ENCODE measurements at places on chromosomes 2 and 18.

GRCh38 chr18:50194631-50195532 is at the start of gene MYO5B:
Gene MYO5B (minus strand): TSS chr18:50195147. CDS start chr18:50194793, 354 bp downstream.
- H3K4me1 ChIP-seq, result no peaks in the 10 kb centered on the region
- no peak within 1 kb of the TSS for H3K27ac ChIP-seq
- H3K4me3 ChIP-seq, result 0 out of 2 replicates have a peak within 1 kb of the TSS, but pooled peaks have one; percentile 18

DNA sequence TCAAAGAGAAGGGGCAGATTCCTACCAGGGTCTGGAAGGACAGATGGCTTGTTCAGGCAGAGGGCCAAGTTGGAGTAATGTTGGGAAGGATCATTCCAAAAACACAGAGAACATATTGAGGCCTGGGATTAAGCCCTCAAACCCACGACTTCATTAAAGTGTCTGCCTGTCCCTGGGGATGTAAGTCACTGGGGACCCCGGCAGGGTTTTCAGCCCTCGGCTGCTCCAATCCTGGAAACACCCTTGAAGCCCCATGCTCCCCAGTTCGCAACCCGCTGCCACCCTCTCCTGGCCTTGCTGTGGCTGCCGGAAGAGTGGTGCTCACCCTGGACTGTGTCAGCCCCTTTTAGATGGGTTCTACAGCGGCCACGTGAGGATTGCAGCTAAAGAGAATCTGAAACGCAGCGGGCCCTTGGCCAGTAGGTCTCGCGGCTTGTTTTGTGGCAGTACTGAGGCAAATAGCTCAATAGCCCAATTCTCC is 79.9 kb downstream of the EPAS1 start:
- H3K36me3 ChIP-seq, result peaks cover 26% of the 10 kb centered on the region
- no peaks in the 10 kb centered on the region for H3K4me1 ChIP-seq
- no peaks in the 10 kb centered on the region for H3K27me3 ChIP-seq

DNA sequence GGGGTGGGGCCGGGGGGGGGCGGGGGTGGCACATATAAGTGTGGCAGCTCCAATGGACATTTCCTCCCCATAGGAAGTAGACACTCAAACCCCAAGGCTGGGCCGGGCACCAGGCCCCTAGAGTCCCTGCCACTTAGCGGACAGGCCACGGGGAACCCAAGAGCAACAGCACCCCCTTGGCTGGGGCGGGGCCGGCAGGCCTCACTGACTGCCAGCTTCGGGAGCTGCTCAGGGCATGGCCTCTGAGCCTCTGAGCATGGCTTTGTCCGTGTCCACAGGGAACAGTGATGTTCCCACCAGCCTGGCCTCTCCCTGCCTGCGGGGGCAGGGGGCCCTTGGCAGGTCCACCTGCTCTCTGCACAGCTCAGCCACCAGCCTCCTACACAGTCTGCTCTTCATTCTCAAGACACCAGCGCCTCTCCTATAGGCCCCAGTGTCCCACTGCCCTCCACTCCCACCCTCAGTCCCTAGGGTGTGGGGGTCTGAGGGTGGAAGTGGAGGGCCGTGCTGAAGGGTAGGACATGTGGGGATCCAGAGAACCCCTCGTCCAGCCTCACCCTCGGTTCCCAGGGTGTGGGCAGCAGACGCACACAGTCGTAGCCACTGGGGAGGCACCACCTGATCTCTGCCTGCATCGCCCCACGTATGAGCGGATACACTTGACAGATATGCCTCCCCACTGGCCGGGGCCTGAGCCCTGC is 106.7 kb downstream of the FAM210A start:
- H3K36me3 ChIP-seq, result no peaks in the 10 kb centered on the region
- H3K4me3 ChIP-seq, result no peak overlapping the region
- no peak overlapping the region for H3K27ac ChIP-seq
- H3K27me3 ChIP-seq, result peaks cover 14% of the 10 kb centered on the region
- no peaks in the 10 kb centered on the region for H3K4me1 ChIP-seq

DNA sequence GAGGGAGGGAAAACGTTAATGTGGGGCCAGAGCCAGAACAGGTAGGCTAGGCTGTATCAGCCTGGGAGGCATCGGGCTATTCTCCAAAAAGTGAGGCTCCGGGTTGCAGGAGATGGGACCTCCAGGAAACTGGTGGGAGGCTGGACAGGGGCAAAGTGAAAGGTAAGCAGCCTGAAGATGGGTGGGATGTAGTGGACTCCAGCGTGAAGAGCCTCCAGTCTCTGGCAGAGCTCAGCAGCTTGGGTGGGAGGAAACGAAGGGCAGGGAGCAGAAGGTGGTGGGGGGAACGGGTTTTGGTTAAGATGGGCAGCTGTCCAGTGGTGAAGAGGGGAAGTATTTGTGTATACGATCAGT is 3.1 kb upstream of the EMX1 start:
- no peak for DNase-seq
- H3K27me3 ChIP-seq, result peaks cover 89% of the 10 kb centered on the region
- H3K4me1 ChIP-seq, result no peaks in the 10 kb centered on the region
- H3K4me3 ChIP-seq, result no peak overlapping the region

DNA sequence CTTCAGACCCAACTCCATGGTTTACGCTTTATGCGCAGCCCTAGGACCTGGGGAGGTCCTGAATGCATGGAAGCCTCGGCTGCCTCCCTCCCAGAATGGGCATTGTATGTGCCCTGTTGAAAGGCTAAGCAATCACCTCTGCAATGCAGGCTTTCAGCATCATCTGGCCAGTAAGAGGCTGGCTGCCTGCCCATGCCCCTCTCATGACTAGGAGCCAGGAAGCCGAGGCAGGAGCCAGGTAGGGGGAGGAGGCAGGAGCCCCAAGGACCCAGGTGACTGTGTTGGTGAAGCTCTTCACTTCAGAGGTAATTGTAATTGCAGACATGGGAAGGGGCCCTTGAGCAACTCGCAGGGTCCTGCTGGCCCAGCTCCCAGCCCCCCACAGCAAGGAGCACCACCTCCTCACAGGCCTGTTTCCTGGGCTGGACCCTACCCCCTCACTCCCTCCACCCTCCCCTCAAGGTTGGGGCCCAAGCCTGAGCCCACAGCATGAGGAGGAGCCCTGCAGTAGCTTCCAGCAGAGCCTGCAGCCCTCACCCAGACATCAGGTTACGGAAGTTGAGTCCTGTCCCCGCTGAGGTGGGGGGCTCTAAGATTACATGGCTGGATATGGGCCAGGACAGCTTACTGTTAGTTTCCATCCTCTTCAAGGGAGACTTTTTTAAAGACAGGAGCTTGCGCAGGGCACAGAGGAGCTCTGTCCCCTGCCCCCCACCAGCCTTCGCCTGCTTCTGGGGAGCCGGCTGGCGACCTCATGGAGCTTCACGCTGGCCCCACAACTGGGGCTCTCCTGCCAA is 21.9 kb downstream of the CRACDL start:
- peaks cover 52% of the 10 kb centered on the region for H3K4me1 ChIP-seq
- no peaks in the 10 kb centered on the region for H3K27me3 ChIP-seq
- no peaks in the 10 kb centered on the region for H3K36me3 ChIP-seq
- no peak overlapping the region for H3K27ac ChIP-seq
- no peak overlapping the region for H3K4me3 ChIP-seq

DNA sequence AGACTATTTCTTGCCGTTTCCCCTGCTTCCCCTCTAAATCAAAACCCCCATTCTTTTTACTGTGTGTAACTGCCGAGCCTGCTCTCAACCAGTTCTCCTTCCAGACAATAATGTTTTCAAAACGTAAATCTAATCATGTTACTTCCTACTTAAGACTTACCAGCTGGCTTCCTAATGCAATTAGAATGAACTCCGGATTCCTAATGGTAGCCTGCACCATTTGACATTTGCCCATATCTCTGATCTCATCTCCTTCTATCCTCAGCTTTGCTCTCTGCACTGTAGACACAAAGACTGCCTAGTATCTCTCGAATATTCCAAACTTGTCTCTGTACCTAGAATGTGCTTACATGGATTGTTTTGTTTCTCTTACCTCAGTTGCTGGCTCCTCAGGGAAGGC is 12.9 kb downstream of the TTL start:
- no peak overlapping the region for H3K4me3 ChIP-seq
- no peaks in the 10 kb centered on the region for H3K27me3 ChIP-seq
- H3K27ac ChIP-seq, result no peak overlapping the region
- no peak for DNase-seq
- peaks cover 22% of the 10 kb centered on the region for H3K36me3 ChIP-seq
- H3K4me1 ChIP-seq, result peaks cover 18% of the 10 kb centered on the region

DNA sequence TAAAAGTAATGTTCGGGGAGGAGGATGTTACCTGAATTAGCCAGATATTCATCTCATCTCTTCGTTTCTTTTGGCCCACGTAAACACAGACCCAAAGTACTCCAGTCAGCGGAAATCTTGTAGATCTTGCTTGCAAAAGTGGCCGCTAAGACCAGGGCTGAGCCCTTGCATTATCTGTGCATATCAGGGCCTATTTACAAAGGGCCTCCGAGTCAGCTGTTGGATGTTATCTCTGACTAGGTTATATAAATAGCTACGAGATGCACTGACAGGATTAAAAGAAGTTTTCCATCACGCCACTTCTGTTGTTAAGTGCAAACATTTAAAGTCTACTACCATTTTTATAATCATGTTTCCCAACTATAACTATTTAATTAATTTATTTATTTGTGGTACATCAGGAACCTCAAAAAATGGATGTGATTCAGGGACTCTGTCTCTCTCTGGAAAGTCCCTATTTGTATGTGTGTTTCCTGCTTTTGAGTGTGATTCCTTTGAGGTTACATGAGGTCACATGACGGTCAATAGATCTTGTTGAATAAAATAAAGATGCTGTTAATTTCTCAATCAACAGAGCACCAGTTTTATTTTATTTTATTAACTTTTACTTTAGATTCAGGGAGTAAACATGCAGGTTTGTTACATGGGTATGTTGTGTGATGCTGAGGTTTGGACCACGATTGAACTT is 46.8 kb upstream of the MBOAT2 start:
- no peaks in the 10 kb centered on the region for H3K27me3 ChIP-seq
- no peak overlapping the region for H3K27ac ChIP-seq
- no peaks in the 10 kb centered on the region for H3K36me3 ChIP-seq
- H3K4me1 ChIP-seq, result peaks cover 8% of the 10 kb centered on the region
- H3K4me3 ChIP-seq, result no peak overlapping the region

DNA sequence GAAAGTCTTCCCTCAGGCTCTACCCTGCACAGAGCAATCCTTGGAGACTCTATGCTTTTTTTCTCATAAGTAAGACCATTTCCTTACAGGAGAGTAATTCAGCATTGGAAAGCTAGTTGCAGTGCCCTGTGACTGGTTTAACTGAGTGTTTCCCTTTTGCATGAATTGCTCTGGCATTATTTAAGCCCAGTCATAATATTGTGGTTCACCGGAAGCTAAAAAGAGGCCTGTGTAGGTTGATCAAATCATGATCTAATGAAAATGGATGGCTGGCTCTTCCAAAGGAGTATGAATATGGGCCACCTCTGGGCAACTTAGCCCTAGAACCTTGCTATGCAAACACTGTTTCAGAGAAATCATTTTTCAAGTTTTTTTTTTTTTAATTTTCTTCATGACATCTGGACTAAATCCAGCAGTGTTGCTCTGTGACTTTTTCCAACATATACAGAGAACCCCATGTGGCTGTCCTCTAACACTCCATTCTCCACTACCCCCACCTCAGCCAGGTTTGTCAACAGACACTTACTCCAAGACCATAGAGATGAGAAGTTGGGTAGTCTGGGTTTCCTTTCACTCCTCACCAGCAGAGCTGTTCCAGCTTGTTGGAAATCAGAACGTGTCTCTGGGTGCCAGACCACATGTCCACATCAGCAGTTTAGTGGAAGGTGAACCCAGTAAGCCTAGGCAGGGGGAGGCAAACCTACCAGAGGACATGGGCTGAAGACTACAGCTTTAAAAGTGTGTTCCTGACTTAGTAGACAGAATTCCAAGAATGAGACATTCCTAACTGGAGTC is 175.2 kb upstream of the SLC14A2 start:
- no peaks in the 10 kb centered on the region for H3K36me3 ChIP-seq
- no peak overlapping the region for H3K27ac ChIP-seq
- H3K27me3 ChIP-seq, result no peaks in the 10 kb centered on the region
- H3K4me1 ChIP-seq, result no peaks in the 10 kb centered on the region
- DNase-seq, result peak; percentile 23

GRCh38 chr2:143850084-143850483 is 669.8 kb downstream of the ZEB2 start:
- no peak overlapping the region for H3K4me3 ChIP-seq
- no peak overlapping the region for H3K27ac ChIP-seq
- H3K27me3 ChIP-seq, result no peaks in the 10 kb centered on the region
- H3K36me3 ChIP-seq, result no peaks in the 10 kb centered on the region
- no peaks in the 10 kb centered on the region for H3K4me1 ChIP-seq

GRCh38 chr18:44586782-44587524 is 93.7 kb upstream of the SETBP1 start:
- no peak overlapping the region for H3K27ac ChIP-seq
- H3K4me1 ChIP-seq, result peaks cover 33% of the 10 kb centered on the region
- H3K36me3 ChIP-seq, result no peaks in the 10 kb centered on the region
- DNase-seq, result no peak
- H3K27me3 ChIP-seq, result no peaks in the 10 kb centered on the region

DNA sequence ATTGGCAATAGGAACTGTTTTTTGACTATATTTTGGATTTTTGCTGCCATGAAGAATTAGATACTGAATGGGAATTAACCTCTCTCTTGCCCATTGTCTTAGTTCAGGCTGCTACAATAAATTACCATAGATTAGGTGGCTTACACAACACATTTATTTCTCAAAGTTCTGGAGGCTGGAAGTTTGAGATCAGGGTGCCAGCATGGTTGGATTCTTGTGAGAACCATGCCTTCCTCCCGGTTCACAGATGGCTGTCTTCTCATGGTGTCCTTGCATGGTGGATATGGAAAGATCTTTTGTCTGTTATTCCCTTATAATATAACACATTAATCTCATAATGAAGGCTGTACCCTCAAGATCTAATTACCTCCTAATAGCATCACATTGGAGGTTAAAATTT is 836.4 kb downstream of the SLC4A3 start:
- no peak for DNase-seq
- no peak overlapping the region for H3K27ac ChIP-seq

- DNase-seq, result no peak
- H3K36me3 ChIP-seq, result no peaks in the 10 kb centered on the region
- no peak overlapping the region for H3K4me3 ChIP-seq
- no peaks in the 10 kb centered on the region for H3K27me3 ChIP-seq
- peaks cover 11% of the 10 kb centered on the region for H3K4me1 ChIP-seq
- H3K27ac ChIP-seq, result no peak overlapping the region
Measured at GRCh38 chr2:64686283-64686956, 32.7 kb upstream of the SERTAD2 start.

DNA sequence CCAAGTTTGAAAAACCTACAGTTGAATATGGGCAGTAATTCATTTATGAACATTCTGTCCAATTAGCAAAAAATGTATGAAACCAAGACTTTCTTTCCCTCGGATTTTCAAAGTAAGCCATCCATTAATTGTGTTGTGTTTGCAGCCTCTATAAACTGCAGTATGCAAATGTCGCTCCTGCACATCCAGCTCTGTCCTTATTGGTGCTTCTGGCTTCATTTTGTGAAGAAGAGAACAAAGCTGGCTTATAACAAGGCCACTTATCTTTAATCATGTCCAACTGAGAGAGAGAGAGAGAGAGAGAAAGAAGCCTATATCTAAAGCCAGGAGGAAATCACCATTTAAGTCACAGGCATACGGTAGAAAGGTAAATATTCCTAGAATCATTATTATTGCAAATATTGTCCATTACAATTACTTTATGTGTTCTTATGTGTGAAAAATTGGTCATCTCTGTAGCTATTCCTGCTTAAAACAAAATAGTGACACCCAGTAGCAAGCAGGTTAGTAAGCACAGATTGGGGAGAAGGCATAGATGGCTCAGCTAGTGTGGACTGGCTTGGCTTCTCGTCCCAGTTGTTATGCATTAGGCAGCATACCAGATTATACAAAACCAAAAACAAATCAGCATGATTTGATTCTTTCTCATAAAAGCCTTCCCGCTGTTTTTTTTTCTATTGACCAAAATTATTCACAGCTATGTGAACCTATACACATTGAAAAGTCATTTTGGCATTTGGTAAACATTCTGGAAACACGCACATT is 726.4 kb upstream of the SOX11 start:
- H3K36me3 ChIP-seq, result no peaks in the 10 kb centered on the region
- no peaks in the 10 kb centered on the region for H3K4me1 ChIP-seq
- no peak for DNase-seq
- H3K4me3 ChIP-seq, result no peak overlapping the region
- no peaks in the 10 kb centered on the region for H3K27me3 ChIP-seq
- no peak overlapping the region for H3K27ac ChIP-seq
